ENCODE measurements at places on chromosomes 1 and 21.

GRCh38 chr1:191714845-191715244 lies 443.4 kb upstream of the RGS18 start:
- DNase-seq, result no peak

DNA sequence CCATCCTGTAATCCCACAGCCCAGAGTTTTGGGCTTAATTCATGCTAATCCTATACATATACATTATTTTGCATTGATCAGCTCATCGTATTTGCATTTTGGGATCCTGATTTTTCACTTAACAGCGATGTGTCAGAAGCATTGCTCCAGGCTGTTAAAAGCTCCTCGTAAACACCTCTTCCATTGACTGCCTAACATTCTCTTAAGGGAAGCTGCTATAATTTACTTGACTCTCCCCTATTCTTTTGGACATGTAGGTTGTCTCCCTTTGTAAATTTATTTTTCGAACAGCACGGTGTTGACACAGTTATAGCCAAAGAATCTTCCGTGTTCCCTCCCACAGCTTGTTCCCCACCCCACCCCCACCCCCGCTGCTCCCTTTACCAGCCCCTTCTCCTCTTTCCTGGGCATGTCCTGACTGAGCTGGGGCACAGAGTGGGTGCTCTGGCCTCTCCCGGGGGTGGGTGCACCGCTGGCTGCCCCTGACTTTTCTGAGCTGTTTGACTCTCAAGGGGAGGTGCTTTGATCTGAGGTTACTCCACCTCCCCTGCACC lies 22.8 kb downstream of the LDLRAP1 start:
- no peak for DNase-seq

DNA sequence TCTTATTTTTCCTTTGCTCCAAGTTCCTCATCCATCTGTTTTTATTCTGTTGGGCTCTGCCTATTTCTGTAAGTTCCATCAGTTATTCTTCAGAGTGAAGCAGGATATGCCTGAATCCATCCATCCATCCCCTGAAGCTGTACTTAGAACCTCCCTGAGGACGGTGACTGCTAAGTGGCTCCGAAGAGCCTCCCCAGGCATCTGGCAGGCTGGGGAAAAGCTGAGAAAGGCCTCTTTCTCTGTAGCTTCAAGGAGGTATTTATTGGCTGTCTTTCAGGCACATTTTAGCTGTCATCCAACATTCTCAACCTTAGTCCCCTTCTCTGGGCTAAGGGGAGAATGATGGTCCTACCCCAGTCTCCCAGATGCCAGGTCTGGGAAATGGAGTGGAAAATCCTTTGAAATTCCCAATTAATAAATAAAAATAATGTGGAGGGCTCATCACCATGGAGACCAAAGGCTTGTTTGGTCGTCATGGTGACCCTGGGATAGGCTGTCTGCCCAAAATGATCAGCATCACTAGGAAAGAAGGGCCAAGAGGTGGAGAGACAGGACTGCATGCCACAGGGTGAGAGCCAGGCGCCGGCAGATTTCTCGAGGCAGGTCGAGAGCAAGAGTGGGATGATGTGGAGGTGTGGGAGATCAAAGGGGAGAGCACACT lies 82.0 kb downstream of the UBIAD1 start:
- no peak for DNase-seq

DNA sequence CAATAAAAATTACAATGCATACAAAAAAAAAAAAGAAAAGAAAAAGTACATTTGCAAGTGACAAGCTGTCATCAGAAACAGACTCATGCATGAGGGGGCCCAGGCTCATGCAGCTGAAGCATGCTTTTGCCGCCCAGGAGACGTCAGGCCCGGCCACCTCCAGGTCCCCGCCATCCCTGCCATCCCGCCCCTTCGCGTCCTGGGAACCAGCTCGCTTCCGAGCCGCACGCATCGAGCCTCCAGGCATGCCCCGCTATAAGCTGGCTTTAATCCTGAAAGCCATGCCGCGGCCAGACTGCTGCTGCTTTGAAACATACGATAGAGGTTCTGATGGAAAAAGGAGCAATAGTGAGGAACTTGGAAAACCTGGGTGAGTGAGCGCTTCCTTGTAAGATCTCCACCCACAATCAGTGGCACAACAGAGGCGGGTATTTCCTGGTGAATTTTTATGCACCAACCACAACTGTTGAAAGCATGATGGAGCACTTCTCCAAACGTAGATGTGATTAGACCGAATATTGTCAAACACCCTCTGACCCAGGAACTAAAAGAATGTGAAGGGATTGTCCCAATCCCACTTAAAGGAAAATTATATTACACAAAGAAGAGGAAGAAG lies 113.7 kb downstream of the FAF1 start:
- DNase-seq, result no peak

DNA sequence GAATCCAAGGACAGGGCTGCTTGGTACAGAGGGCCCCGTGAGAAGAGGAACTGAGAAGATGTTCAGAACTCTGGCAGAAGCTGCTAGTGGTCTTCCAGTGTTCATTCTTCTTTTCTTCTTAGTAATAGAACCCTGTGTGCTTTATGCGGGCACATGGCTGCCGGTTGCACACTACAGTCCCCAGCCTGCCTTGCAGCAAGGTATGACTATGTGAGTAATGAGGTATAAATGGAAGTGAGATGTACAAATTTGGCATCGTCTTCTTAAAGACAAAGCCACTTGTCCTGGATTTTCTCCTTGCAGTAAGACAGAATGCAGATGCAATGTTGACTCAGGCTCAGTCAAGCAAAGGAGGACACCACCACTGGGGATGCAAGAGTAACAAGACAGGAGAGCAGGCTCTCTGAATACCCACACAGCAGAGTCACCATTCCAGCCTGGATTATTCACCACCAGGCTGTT lies 15.0 kb upstream of the ATP1B1 start:
- DNase-seq, result no peak

GRCh38 chr1:30782361-30783255 lies 25.0 kb upstream of the LAPTM5 start:
- DNase-seq, result peak; percentile 71

DNA sequence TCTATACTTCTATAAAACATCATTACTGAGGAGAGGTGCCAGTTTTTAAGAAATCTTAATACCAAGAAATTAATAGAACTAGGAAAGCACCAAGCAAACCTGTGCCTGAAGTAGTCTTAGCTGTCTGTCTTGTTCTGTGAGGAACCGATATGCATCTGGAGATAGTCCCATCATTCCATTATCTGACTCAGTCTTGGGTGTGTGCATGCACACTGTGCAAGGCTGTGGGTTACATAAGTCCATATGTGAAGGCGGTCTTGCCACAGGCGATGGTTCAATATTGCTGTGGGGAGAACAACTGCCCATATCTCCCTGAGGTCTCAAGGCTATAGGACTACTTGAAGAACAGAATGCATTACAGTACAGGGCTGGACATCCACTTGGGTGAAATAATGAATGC lies 33.8 kb downstream of the STIL start:
- no peak for DNase-seq

GRCh38 chr1:8889925-8890785 lies 11.7 kb upstream of the ENO1 start:
- no peak for DNase-seq

DNA sequence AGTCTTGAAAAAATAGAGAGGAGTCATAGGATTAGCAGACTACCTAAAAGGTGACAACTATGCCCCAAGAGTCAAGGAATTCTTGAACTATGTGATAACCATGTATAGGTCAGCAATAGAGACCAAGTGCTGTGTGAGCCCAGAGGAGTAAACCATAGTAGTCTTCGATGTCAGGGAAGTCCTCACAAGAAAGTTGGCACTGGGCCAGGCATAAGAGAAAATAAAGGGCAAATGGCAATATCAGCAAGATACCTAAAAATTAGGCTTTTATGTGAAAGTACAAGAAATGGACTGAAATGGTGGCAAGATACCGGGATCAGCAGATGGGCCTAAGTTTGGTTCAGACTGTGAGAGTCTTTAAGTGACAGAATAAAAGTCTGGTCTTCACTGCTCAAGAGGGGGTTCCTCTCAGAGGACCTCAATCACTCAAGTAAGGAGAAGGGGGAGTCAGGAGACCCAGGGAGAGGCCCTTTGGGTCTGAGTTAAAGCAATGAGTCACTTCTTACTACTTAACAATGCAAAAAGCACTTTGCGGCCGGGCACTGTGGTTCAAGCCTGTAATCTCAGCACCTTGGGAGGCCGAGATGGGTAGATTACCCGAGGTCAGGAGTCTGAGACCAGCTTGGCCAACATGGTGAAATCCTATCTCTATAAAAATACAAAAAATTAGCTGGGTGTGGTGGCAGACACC lies 95.0 kb downstream of the TEX35 start:
- DNase-seq, result no peak

GRCh38 chr1:5140962-5141361 lies 486.6 kb downstream of the AJAP1 start:
- DNase-seq, result no peak

- DNase-seq, result no peak
Measured at GRCh38 chr1:74861867-74862266, 128.9 kb downstream of the TYW3 start.

- DNase-seq, result no peak
Measured at GRCh38 chr21:34307991-34308532, 55.7 kb upstream of the KCNE2 start.

DNA sequence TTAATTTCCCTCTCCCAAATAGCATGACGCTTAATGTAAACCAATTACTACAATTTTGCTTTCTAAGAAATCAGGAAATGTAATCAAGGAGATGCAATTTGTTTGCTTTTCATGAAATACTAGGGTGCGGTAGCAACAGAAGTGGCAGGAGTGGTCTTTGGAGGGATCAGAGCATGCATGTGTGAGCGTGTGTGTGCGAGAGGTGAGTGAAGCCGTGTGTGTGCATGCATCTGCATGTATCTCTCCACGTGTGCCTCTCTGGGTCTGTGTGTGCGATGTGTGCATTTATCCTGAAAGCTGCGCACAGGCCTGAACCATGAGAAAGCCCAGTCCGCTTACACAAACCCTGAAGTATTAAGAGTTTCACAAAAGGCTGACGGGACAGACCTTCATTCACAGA lies 249.8 kb upstream of the C1orf174 start:
- DNase-seq, result no peak

DNA sequence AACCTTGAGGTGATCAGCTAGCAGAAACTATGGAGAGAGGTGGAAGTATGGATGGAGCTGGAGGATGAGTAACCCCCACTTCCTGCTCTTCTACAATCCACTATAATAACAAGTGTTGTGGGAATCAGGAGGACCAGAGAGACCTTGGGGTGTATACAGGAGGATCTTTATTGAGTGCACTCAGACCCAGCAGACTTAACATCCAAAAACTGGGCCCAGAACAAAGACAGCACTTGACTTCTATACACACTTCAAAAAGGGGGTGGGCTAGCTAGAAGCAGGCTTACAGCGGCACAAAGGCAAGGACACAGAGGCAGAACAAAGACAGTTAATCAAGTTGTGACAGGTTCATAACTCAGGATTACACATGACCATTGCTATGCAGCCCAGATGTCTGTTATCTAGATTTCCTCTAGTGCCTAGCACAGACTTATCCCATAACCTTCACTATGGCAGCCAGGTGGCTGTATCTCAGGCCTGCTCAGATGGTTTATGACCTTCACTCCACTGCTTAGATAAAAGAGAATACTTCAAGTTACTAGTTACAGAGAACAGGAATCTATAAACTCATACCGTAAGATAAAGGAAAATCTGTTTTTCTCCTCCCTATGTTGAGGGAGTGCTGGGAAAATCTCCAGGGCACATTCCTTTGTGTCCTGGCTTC lies 36.1 kb upstream of the PADI2 start:
- DNase-seq, result no peak

DNA sequence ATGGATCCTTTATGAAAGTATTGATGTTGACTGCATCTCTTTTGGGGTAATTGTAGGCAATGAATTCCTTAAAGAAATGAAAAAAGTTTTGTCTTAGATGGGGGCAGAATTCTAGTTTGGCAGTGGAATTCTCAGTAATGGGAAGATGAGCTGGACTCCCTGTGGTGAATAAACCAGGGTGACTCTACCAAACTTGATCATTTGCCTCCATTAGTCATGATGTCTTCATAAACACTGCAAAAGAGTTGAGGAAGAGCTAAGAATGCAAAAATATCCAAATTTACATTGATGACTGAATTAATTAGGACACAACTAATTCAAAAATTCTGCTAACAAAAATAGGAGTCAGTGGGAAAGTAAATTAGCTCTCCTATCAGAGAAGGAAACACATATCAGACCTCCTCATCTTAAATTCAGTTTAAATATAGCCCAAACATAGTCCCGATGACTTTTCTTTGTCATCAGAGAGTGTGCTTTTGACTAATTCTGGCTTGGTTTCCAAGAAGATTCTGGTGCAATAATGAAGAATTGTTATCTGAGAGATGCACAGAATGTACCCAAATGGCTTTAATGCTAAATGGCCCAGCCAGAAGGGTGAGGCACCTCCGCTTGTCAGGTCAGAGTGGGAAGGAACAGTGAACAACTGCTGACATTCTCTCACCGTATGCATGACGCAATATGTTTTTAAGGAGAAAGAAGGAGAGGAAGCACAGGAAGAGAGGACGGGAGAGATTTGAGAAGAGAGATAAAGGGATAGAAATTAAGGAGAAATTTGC lies 525.1 kb downstream of the LMO4 start:
- DNase-seq, result no peak

DNA sequence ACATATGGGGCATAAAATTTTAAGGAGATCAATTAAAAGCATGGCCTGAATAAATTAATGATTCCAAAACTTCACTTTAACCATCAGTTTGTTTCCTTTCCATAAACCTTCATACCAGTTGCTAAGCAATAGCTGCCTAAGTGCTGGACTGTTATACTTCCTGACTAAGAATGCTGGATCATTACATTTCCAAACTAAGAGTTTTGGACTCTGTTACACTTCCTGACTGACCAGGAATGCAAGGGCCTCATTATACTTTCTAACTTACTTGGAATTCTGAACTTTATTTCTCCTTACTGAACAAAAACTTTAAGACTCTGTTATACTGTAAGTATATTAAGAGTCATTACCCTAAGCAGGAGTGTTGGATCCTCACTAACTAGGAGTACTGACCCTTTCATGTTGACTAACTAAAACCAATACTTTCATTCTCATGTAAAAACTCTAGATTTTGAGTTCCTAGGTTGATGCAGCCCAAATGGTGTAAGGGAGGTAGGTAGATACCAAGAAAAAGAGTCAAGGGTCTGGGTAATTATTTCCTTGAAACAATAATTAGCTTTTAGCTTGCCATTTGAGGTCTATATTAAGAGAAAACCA lies 118.2 kb downstream of the FAF1 start:
- DNase-seq, result no peak

DNA sequence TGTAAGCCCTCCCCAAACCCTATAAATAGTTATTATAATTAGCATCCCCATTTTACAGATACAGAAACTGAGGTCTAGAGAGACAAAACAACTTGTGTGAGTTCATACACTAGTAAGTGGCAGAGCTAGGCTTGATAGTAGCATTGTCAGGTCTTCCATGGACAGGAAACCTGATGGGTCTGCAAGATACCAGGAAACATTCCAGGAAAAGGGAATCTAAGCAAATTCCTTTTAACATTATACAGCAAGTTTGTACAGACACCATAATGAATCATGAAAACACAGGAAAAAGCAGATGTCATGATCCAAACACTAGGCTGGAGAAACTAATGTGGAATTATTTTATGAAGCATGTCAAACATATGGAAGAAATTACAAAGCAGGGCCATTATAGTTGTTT lies 89.1 kb upstream of the KCNK2 start:
- no peak for DNase-seq
